Activated CD8-positive, alpha-beta memory T cell treated with anti-CD3 and anti-CD28 coated beads, Interleukin-2, amount 50 U/mL, for 4 hours (primary cell): ENCODE measurements at places on chromosomes 11 and 22.

DNA sequence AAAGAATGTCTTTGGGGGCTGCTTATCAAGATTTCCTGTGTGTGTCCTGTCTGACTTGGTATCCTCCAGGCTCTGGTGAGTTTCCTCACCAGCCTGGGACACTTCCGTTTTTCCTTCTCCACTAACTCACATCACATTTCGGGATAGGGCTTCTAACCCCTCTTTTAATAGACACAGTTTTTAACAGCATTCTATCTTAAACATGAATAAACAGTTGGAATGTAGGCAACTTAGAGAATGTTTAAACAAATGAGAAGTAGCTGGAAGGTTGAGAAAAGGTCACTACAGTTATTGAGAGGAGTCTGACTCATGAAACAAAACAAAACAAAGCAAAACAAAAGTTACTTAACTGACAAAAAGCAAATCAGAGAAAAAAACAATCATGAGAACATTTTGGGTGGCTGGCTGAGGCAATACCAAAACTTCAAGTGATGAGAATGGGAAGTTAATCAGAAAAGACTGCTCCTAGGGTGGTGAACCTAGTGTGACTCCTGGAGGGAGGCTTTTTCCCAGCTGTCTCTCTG is 64.7 kb upstream of the CTSC start:
- DNase-seq, result no peak

GRCh38 chr22:38751422-38752346 is 4.1 kb downstream of the SUN2 start:
- peak; percentile 53 for DNase-seq

- no peak for DNase-seq
Observed at GRCh38 chr22:42432020-42432596, at the start of gene NFAM1. TSS of gene NFAM1 (minus strand) at chr22:42432403. CDS start at chr22:42432357, 46 bp downstream.

- no peak for DNase-seq
Observed at GRCh38 chr11:68214173-68215086, 1.3 kb upstream of the KMT5B start.

GRCh38 chr11:104705490-104706190 is 192.6 kb downstream of the CASP12 start:
- DNase-seq, result peak; percentile 58

DNA sequence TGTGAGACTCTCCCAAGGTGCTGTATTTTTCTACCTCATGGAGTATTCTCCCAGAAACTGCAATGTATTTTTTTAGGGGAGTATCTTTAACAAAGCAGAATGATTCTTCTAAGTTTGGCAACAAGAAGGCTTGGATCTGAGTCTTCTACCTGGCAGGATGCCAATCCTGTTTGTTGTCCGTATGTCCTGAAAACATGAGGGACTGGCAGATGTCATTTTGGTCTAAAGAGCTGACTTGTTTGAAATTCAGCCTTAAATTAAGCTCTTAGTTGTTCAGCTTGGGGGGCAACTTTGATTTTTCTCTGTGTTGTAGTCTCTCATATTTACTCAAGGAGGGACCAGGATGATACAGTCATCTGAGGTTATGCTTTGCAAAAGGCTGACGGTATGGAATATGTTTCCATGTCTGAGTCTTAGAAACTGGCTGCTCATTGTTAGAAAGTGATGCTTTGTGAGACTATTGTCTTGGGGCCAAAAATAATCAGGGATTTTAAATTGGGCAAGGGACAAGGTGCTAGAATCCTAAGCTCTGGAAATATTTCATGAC is 9.3 kb downstream of the MRPL16 start:
- DNase-seq, result no peak

- DNase-seq, result no peak
Observed at GRCh38 chr22:37609240-37610152, 862 bp downstream of the GGA1 start.

- no peak for DNase-seq
Observed at GRCh38 chr22:40703174-40703573, 23.9 kb downstream of the MCHR1 start.

DNA sequence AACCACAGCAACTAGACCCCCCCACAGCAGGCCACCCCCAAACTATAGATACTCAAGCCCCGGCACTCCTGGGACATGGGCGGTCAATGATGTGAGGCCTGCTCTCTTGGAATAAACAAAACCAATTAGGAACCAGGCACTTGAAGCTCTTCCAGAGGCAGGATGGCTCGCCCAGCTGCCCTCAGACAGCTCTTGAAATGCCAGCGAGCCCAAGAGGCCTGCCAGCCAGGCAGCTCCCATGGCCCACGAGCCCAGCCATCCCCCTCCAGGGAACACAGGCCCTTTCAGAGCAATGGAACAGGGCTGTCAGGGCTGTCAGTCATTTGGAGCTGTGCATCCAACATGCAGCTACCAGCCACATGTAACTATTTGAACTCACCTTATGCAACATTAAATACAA is 34.0 kb upstream of the TFIP11 start:
- DNase-seq, result no peak

- DNase-seq, result peak; percentile 61
Observed at GRCh38 chr11:116691771-116692177, 81.0 kb downstream of the BUD13 start.
